Glutamatergic neuron (in vitro differentiated cells): ENCODE measurements at places on chromosomes 16 and 17.
A peak's percentile ranks its signal among the peaks of the same experiment; 100 is the strongest.

DNA sequence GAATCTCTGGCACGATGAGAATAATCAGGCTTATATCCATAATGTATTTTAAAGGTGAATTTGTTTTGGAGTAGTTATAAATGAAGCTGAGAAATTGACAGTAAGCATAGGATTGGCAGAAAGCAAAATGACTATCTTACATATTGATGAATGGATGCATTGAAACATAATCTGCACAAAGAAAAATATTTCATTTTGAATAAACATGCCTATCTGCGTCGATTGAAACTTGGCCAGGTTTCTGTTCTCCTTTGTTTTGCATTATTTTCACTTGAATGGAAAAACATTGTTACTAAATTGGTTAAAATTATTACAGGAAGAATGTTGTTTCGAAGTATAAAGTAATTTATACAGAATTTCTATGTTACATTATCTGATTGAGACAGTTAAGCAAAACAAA is 128.2 kb downstream of the USP22 start:
- no peak for DNase-seq

GRCh38 chr16:17343728-17344127 is 127.0 kb downstream of the XYLT1 start:
- no peak for DNase-seq

- DNase-seq, result peak; percentile 78
Observed at GRCh38 chr17:10316801-10317542, 55.8 kb downstream of the MYH13 start.

DNA sequence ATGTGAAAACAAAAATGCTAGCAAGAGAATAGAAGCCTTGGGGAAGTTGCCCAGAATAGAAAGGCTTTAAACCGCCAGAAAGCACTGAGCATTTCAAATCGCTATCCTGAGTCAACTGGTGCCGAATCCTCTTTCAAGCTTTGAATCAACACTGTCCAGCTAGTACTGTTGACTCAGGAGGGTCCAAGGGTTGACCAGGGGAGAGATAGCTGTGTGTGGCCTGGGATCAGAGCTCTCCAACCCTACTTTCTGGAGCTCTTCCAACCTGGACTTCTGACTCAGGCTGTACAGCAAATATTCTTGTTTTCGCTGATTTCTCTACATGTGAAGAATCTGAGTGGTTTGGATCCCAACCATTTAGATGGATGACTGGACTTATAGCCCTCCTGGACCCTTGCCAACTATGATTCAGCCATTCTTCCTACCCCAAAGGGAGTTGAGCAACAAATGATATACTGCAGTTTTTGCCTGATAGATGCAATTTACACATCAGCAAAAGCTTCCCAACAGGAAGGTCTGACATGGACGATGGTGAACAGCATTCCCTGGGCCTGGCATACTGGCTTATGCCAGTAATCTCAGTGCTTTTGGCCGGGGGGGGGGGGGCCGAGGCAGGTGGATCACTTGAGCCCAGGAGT is 154.0 kb upstream of the SDK2 start:
- no peak for DNase-seq

- DNase-seq, result no peak
Observed at GRCh38 chr17:6551869-6552531, 4.4 kb downstream of the PITPNM3 start.

DNA sequence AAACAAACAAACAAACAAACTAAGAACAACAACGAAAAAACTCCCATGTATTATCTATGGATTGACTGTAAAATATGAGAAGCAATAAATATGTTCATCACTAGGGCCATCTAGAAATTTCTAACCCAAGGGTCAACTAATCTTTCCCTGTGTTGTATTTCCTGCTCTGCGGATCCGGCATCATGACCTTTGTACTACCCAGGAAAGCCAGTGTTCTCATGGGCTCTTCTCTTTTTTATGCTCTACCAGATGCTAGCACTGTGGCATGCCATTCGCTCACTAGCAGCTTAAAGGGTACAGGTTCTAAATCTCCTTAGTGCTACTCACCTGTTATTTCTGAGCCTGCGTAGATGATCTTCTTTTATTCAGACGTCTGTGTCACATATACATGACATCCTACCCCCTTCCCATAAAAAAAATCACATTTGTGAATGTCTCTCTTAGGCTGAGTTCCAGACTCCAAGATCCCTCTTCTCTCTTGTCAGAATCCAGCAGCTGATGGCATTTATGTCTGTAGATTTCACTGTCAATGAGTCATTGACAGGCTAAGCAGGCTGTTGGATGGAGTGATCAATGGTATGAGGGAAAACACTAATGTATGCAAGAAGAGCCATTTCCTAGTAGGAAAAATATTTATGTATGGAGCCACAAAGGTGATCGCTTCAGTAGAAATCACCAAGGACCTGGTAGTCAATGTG is 100.0 kb downstream of the WWOX start:
- DNase-seq, result no peak

DNA sequence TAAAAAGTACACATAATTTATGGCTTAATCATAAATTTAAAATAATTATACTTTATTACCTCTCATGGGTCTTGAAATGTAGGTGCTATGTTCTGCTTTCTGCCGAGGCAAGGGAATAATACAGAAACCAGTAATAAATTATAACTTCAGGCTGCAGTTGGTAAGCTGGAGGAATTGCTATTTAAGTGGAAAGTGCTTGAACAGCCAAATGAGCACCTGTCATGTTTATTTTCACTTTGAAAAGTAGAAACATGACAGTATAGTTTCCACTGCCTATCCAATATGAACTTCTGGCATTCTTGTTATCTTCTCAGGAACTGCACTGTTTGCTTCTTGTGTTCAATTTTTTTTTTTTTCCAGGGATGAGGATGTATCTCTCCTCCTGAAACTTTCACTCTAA is 146.0 kb downstream of the FTO start:
- no peak for DNase-seq

DNA sequence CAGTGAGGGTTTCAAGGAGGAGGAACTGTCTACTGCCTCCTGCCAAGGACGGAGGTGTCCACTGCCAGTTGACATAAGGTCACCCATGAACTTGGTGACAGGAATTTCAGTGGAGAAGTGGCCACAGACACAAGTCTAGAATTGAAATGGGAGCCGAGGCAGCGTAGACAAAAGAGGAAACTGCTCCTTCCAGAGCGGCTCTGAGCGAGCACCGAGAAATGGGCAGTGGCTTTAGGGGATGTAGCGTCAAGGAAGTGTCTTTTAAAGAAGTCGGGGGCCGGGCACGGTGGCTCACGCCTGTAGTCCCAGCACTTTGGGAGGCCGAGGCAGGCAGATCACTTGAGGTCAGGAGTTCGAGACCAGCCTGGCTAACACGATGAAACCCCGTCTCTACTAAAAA is 3.1 kb upstream of the SERPINF1 start:
- DNase-seq, result no peak

DNA sequence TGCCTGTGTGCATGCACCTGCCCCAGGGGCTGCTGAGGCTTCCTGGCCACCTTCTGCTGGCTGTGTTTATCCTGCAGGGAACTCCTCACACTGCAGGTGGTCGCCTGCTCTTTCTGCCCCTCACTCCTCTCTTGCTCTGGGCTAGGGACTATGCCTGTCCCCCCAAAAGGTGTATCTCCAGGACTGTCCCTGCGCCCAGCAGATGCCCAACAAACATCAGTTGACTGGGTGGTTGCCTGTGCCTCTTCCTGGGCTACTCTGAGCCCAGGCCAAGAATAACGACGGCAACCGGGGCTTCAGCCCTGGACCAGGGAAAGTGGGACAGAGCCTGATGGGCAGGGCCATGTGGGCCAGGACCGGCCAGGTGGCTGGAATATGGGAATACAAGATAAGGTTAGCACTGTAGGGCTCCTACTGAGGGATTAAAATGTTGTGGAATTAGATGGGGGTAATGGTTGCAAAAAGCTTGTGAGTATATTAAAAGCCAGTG is 55.4 kb downstream of the VAC14 start:
- DNase-seq, result no peak

DNA sequence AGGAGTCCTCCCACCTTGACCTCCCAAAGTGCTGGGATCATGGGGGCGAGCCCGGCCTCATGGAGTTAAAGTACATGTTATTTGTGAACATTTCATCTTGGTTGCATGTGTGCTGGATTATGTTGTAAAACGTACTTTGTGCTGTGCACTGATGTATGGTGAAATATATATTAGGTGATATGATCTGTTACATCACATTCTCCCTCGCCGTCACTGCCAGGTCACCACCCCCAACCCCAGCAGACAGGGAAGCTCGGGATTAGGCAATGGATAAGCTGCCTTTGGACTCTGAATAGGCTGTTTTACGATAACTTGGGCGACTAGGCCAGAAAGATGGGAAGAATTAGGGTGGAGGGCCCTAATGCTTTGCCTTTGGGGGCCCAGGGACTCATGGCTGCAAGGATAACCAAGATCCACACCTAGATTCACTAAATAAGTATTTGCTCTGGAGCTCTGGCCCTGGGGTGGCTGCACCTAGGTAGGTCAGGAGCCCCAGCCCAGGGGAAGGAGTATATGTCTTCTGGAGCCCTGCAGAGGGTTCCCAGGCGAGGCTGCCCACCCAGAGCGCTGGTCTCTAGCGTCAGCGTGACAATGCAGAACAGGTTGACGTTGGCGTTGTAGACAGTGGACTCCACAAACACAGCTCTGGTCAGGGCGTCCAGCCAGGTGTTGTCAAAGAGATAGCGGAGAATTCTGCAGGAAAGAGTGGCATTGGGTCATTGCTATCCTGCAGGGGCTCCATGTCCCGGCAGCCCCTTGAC is 27.1 kb upstream of the GCSH start:
- DNase-seq, result no peak

DNA sequence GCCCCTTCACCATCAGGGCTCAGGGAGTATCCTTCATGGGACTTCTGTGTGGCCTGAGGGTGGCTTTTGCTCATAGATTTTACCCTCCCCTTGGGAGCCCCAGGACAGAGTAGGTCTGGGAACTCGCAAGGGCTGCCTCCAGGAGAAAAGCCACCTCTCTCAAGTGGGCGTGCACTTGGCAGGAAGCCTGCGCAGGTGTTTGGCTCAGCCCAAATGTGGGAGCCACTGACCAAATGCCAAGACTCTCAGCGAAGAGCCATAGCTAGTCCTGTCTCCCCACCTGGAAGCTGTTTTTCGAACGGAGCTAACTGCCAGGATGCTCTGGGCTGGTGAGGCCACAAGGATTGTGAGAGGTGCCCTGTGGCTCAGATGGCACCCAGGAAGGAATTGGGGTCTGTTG is 2.0 kb upstream of the HSD17B2 start:
- DNase-seq, result no peak

GRCh38 chr17:30426292-30426691 is 47.6 kb downstream of the CPD start:
- DNase-seq, result no peak

- DNase-seq, result no peak
Observed at GRCh38 chr16:87465306-87465705, 27.5 kb downstream of the ZCCHC14 start.

DNA sequence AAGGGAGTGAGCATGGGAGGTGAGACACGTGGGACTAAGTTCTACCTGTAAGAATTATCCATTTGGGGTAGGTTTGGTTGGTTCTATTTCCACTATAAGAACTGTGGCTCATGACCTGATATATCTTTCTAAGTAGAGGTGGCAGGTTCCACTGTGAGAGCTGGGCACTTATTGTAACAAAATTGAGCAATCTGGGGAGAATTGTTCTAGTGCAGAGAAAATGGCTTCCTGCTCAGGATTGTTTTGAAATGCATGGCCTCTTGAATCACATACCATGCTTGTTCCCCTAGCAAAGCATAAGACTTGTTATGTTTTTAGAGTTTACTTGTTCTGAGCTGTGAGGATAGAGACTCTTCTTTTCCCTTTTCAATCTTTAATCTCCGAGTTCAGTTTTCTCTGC is 125.9 kb downstream of the MAP2K6 start:
- DNase-seq, result no peak

- DNase-seq, result no peak
Observed at GRCh38 chr17:48002266-48002915, 31.5 kb downstream of the CDK5RAP3 start.

DNA sequence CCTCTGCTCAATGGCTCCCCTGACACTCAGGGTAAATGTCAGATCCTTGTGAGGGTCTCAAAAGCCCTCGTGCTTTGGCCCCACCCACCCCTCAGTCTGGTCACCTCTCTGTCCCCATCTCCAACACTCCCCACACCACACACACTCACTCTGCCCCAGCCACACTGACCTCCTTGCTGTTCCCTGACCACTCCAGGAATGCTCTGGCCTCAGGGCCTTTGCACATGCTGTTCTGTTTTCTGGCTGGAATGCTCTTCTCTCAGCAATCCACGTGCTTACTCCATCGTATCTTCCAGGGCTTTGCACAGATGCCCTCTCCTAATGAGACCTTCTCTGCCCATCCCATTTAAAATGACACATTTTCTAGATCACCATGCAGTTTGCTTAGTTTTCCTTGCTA is 28.2 kb downstream of the GAS7 start:
- DNase-seq, result no peak

GRCh38 chr17:46787478-46787877 is 31.0 kb downstream of the WNT3 start:
- DNase-seq, result no peak

GRCh38 chr16:12314653-12315185 is 338.2 kb downstream of the SNX29 start:
- no peak for DNase-seq

- DNase-seq, result no peak
Observed at GRCh38 chr16:17930280-17930679, 406.3 kb downstream of the NPIPA8 start.

DNA sequence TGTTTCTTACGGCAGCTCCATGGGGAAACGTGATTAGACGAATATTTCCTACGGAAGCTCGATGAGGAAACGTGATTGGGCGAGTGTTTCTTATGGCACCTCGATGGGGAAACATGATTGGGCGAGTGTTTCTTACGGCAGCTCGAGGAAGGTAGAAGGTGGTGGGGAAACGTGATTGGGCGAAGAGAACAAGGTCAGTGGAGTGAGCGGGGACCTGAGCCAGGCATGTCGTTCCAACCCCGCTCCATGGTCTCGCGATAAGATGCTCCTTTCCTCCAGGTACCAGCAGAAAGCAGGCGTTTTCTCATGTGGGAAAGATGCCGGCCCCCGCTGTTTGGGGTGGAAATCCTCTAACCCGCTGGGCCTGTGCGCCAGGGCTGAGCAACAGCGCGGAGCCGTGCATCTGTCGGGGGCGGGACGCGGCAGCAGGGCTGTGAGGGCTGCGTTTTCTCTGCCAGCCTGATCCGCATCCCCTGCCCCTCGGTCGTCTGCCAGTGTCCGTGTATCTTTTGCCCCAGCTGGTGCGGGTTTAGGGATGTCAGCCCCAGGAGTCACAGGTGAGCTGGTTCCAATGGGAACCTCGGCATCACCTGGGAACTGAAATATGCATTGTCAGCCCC is 25.6 kb upstream of the DOC2B start:
- DNase-seq, result no peak

- DNase-seq, result no peak
Observed at GRCh38 chr16:53445534-53445933, 11.3 kb downstream of the RBL2 start.
